ENCODE measurements at places on chromosomes 5 and 9.

- no peak for DNase-seq
These were observed 7.3 kb upstream of the EXOSC3 start for GRCh38 chr9:37792122-37792521.

DNA sequence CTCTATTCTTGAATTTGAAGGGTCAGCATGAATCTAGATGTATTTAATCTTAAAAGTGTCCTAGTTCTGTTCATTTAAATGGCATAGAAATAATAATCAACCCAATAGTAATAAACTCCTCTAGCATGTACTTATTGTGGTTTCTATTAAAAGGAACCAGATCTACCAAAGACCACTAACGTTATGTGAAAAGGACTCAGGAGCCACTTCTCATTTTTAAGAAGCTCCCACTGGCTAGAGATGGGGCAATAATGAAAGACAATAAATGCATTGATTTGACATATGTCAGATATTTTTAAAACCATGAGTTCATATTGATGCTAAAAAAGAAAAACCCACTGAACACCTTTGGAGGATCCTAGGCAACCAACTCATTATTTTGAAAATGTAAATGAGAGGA is 191.9 kb downstream of the ATP10B start:
- no peak for DNase-seq

GRCh38 chr5:39219437-39219836 is at the start of gene FYB1:
Gene FYB1 (minus strand): TSS chr5:39219563. CDS start chr5:39202960, 16,603 bp downstream.
- no peak for DNase-seq

GRCh38 chr9:4927701-4928100 is 57.4 kb upstream of the JAK2 start:
- no peak for DNase-seq

- no peak for DNase-seq
These were observed 75.7 kb downstream of the NRG2 start for GRCh38 chr5:139967353-139967752.

DNA sequence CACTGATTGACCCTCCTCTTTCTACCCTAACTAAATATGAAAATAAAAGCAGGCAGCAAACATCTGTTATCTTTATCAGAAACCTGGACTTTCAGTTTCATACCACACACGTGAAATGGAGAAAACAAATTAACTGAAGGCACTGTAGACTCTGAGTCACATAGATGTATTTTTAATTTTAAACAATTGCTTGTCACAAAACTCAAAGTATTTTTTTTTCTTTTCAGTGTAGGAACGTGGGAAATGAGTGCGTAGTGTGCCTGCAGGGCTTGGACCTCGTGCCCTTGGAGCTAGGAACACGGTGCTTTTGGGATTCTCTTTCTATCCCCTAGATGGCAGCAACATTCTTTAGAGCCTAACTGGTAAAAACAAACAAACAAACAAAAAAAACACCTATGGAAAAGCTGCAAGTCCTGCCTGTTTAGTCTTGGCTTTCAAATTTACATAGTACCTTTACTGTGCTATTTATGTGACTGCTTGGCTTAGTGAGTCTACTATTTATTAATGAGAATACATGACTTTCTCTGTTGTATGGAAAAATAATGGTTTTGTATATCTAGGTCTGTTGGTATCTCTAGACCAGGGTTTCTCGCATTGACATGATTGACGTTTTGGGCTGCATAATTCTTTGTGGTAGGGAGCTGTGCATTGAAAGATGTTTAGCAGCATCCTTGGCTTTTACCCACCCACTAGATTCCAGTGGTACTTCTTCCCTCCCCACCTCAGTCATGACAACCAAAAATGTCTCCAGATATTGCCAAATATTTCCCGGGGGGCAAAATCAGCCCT is 16.8 kb upstream of the ACTBL2 start:
- no peak for DNase-seq

- DNase-seq = no peak
These were observed 87.8 kb downstream of the HAPLN1 start for GRCh38 chr5:83632874-83633273.

DNA sequence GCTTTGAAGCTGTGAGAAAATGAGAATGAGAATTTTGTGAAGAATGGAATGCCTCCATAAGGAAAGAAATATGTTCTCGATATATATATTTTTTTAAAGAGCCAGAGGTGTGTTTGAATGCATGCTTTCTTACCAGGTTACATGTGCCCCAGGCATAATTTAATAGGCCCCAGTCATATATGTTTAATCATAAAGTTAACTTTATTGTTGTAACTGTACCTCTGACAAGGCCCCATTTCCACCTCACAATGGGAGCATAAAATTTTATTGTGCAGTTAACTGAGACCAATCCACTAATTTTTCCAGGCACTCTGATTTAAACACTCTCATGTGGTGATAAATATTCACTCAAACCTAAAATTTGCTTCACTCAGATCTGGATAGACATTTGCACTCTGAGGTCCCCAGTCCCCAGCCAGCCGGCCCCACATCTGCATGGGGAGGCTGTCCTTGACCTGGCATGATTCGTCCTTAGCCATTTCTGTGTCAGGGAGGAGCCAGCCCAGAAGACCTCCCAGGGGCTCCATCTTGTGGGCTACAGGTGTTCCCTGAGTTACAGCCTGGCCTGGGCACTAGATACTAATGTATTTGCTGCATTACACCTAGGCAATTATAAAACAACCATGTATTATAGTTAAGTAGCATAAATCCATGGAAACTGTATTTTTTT is 245.8 kb downstream of the MTRR start:
- DNase-seq = no peak

DNA sequence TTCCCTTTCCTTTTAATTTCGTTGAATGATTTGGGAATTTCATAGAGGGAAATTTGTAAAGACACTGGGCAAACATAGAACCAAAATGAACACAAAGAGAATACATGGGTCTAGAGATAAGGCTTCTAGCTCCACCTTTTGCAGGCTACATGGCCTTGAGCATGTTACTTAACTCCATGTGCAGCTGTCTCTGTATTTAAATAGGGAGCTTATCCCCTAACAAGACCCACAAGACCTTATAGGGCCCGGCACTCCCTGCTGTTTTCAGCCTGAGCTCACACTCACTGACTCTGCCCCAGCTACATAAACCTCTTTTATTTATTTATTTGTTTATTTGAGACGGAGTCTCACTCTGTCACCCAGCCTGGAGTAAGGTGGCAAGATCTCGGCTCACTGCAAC is 30.6 kb upstream of the TLE1 start:
- DNase-seq = no peak

- no peak for DNase-seq
These were observed 56.0 kb upstream of the OR13F1 start for GRCh38 chr9:104448036-104448435.

GRCh38 chr5:90613918-90614504 is 55.4 kb downstream of the ADGRV1 start:
- no peak for DNase-seq

DNA sequence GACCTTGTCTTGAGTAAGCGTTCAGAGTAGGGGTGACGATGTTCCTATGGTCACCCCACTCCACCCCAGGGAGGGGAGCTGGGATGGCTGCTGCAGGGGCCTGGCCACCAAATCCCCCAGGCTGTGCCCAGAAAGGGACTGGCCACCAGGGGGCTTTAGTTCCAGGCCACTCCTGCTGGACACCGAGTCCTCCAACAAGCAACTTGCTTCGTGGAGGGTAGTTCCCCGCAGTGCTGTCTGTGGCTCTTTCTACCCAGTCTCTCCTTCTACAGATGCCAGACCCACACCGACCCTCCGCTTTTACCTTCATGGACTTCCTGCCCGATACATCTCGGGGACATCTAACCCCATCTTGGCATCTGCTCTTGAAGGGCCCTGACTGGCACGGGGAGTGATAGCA is 35.7 kb upstream of the GABRP start:
- no peak for DNase-seq

- DNase-seq = no peak
These were observed 33.8 kb upstream of the PANK3 start for GRCh38 chr5:168612996-168613395.

DNA sequence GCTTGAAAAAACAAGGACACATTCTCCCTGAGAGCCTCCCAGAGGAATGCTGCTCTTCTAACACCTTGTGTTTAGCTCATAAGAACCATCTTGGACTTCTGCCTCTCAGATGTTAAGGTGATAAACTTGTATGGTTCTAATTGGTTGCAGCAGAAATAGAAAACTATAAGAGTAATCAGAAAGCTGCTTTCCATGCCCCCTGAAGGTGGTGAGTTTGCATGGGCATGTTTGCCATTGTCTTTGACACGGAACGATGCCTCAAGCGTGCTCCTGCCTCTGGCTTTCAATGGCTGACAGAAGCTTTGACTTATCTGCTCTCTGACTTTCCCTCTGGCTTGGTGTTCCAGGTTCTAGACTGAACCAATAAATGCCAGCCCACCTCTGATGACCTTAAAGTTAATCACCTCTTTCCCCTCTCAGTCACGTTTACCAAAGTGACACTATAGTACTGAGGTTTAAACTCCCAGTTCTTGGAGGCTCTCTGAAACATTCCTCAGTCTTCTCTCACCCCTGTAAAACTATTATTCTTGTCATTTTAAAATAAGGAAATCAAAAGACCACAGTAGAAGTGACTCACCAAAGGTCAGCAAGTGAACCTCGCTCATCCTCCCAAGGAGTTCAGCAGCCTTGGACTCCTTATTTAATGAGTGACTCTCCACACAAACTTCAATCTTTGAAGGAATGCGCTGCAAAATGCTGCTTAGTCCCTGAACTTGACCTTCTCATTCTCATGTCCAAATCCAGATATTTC is 103.6 kb downstream of the PIK3R1 start:
- DNase-seq = no peak

DNA sequence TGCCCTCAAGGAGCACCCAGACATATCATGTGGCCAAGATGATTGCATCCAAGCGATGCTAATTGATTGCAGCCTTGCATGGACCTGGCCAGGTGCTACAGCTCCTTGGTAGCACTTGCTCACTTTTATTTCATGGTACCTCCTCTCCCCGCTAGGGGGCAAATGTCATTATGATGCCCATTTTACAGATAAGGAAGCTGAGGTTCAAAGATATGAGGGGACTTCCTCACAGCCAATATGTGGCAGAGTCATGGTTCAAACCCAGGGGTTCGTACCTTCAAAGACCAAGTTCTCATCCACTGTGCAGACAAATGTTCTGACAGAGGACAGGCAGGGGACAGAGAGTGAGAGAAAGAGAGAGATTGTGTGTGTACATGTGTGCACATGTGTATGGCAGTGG is 21.9 kb upstream of the KCNMB1 start:
- DNase-seq = no peak

DNA sequence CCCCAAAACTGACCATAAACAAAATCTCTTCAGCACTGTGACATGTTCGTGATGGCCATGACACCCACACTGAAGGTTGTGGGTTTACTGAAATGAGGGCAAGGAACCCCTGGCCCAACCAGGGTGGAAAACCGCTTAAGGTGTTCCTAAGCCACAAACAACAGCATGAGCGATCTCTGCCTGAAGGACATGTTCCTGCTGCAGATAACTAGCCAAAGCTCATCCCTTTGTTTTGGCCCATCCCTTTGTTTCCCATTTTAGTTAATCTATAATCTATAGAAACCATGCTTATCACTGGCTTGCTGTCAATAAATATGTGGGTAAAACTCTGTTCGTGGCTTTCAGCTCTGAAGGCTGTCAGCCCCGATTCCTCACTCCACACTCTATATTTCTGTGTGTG is 21.8 kb upstream of the TUT7 start:
- DNase-seq = no peak

DNA sequence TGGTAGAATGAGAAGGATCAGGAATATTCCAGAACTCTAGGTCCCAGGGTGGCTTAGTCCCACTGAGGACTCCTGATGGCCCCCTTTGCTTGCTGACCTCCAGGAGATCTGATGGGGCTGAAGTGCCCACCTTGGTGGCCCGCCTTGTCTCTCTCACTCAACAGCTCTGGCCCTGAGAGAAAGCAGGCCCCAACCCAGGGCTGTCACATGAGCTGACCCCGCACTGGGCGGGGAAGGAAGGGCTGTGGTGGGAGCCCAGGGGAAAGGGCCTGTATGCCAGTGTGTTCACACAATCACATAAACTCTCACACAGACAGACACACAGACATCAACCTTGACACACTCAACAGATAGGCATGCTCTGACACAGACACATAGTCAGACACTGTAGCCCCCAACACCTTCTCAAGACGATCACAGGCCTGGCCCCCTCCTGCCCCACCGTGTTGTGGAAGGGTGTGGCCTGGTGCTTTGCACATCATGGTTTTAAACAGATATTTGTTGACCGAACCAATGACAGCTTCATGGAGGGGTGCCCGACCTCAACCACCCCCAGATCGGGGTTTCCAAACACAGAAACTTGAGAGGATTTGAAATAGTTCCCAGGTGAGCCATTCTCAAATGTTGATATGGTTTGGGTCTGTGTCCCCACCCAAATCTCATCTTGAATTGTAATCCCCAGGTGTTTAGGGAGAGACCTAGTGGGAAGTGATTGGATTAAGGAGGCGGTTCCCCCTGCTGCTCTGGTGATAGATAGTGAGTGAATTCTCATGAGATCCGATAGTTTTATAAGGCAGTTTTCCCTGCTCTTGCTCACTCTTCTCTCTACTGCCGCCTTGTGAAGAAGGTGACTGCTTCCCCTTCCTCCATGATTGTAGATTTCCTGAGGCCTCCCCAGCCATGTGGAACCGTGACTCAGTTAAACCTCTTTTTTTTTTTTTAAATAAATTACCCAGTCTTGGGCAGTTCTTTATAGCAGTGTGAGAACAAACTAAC is 48.5 kb upstream of the HAND1 start:
- no peak for DNase-seq

DNA sequence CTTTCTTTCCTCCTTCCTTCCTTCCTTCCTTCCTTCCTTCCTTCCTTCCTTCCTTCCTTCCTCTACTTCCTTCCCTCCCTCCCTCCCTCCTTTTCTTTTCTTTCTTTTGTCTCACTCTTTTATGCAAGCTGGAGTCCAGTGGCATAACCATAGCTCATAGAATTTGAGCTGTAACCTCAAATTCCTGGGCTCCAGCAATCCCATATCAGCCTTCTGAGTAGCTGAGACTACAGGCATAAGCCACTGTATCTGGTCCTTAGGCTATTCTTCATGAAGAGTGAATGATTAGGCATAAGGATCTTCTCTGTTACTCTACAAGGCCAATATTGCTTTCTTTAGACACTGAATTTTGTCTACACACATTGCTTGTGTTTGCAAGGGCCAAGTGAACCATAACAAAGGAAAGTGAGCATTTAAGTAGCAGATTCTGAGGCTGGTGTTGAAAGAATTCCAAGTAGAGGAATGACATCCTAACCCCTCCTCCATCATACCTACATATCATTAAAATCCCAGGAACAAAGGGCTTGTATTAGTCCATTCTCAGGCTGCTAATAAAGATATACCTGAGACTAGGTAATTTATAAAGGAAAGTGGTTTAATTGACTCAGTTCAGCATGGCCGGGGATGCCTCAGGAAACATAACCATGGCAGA is 293.2 kb downstream of the HCN1 start:
- no peak for DNase-seq

- DNase-seq = no peak
These were observed 63.7 kb downstream of the LURAP1L start for GRCh38 chr9:12838546-12838945.

DNA sequence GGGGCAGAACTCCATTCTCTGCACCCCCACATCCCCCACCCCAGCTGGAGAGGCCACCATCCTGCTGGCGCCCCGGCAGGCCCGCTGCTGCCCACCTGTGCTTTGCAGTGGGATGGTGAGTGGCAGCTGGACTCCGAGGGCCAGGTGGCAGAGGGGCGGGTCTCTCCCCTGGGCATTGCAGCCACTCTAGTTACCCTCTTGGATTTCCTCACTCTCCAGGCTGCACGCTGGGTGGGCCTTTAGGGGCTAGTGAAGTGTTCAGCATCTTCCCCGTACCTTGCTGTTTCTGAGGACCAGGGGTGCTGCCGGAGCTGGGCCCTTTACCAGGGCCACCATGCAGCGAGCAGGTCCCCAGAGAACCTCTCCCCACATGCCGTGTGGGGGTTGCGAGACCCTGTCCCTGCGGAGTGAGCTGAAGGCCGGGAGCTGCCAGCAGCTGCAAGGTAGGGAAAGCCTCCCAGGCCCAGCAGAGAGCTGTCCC is 88.4 kb upstream of the SH3PXD2B start:
- no peak for DNase-seq

Data from omental fat pad (tissue), 4 donors.